CD4-positive, alpha-beta memory T cell (primary cell): ENCODE measurements at places on chromosomes 13 and 19.
A peak's percentile ranks its signal among the peaks of the same experiment; 100 is the strongest.

DNA sequence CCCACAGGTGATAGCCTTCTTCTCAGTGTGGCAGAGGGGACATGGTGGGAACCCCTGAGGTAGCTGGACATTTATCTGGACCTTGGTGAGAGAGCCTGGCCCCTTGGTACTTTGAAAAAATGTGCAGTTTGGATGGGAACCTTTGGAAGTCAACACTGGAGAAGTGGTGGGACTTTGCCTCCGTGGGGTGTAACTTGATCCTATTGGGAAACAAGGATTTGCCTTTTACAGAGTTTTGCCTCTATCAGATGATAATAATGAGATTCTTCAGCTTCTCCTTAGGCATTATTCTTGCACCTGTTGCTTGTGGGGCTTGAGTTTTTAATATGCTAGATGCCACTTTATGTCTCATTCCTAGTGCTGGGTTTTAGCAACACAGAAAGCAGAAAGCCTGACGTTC, 99.0 kb downstream of the ERCC5 start:
- no peaks in the 10 kb centered on the region for H3K27me3 ChIP-seq
- no peak for DNase-seq
- H3K4me1 ChIP-seq = no peaks in the 10 kb centered on the region
- H3K27ac ChIP-seq = no peak overlapping the region
- no peaks in the 10 kb centered on the region for H3K36me3 ChIP-seq

GRCh38 chr19:35693835-35694599, 10.3 kb upstream of the ZBTB32 start:
- peak; percentile 88 for DNase-seq
- H3K36me3 ChIP-seq = no peaks in the 10 kb centered on the region
- H3K4me1 ChIP-seq = no peaks in the 10 kb centered on the region
- H3K27ac ChIP-seq = no peak overlapping the region

DNA sequence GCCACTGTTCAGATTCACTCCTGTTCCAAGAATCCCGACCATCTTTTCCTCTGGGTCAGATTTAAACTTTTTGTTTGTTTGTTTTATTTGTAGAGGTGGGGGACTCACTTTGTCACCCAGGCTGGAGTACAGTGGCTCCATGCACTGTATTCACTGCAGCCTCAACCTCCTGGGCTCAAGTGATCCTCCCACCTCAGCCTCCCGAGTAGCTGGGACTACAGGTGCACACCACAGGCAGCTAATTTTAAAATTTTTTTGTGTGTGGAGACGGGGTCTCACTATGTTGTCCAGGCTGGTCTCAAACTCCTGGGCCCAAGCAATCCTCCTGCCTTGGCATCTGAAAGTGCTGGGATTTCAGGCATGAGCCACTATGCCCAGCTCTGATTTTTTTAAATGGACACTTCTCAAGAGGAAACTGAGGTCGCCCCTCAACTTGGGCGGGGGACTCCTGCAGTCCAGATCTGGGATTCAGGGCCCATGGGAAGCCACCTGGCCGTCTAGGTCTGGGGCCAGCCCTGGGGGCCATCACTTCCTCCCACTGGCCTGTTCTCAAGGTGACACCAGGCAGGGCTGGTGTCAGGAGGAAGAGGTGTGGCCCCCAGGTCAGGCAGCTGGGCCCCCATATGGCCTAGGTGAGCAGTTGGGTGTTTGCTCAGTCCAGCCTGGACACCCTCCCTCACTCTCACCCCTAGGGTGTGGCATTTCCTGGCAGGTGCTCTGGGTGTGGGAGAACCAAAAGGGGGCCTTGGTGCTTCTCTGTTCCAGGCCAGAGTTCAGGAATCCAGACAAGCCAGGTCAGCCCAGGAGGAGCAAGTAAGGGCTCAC, 1.3 kb downstream of the B3GNT3 start:
- no peak overlapping the region for H3K27ac ChIP-seq
- no peak for DNase-seq
- H3K36me3 ChIP-seq = no peaks in the 10 kb centered on the region

- no peaks in the 10 kb centered on the region for H3K4me1 ChIP-seq
- DNase-seq = no peak
- H3K36me3 ChIP-seq = no peaks in the 10 kb centered on the region
- no peaks in the 10 kb centered on the region for H3K27me3 ChIP-seq
- H3K27ac ChIP-seq = no peak overlapping the region
These were observed 707.1 kb upstream of the SPRY2 start for GRCh38 chr13:81048026-81048461.

- H3K27ac ChIP-seq = no peak overlapping the region
- peaks cover 24% of the 10 kb centered on the region for H3K4me1 ChIP-seq
- DNase-seq = no peak
- H3K27me3 ChIP-seq = no peaks in the 10 kb centered on the region
These were observed 6.8 kb downstream of the CYSLTR2 start for GRCh38 chr13:48660361-48661076.

GRCh38 chr13:78139765-78140164, 221.1 kb upstream of the EDNRB start:
- DNase-seq = no peak
- H3K36me3 ChIP-seq = no peaks in the 10 kb centered on the region
- H3K27me3 ChIP-seq = no peaks in the 10 kb centered on the region
- H3K4me1 ChIP-seq = peaks cover 5% of the 10 kb centered on the region

GRCh38 chr19:5984600-5984999, 6.7 kb upstream of the RANBP3 start:
- no peak overlapping the region for H3K27ac ChIP-seq
- peaks cover 34% of the 10 kb centered on the region for H3K4me1 ChIP-seq
- no peak overlapping the region for H3K4me3 ChIP-seq
- DNase-seq = no peak

- H3K27me3 ChIP-seq = no peaks in the 10 kb centered on the region
- no peaks in the 10 kb centered on the region for H3K36me3 ChIP-seq
- DNase-seq = peak; percentile 46
- no peak overlapping the region for H3K27ac ChIP-seq
These were observed 19.2 kb upstream of the UQCR11 start for GRCh38 chr19:1624458-1624857.

- no peaks in the 10 kb centered on the region for H3K4me1 ChIP-seq
- no peak for DNase-seq
- no peak overlapping the region for H3K27ac ChIP-seq
- no peaks in the 10 kb centered on the region for H3K27me3 ChIP-seq
These were observed 564.1 kb downstream of the EFNB2 start for GRCh38 chr13:105971312-105971711.

- peak overlapping the region; percentile 37 for H3K27ac ChIP-seq
- no peak for DNase-seq
- H3K4me3 ChIP-seq = no peak overlapping the region
- H3K27me3 ChIP-seq = no peaks in the 10 kb centered on the region
- peaks cover 98% of the 10 kb centered on the region for H3K4me1 ChIP-seq
These were observed 23.7 kb downstream of the NOSIP start for GRCh38 chr19:49556412-49557398.

DNA sequence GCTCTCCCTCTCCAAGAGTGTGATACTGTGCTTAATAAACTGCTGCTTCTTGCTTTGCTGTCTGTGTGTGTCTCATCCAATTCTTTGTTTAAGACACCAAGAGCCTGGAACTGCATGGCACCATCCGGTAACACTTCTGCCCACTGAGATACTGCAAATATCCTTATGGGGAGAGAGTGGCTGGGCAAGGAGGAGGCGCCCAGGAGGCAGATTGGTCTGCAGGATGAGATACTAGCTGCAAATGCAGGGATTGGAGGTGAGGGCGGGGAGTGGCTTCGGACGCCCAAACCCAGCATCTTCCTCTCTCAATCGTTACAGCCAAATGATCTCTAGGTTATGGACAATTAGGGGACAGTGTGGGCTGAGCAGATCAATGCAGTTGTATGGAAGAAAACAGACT, 1.7 kb upstream of the SIGLEC7 start:
- no peak for DNase-seq
- H3K27ac ChIP-seq = no peak overlapping the region
- no peaks in the 10 kb centered on the region for H3K36me3 ChIP-seq
- no peaks in the 10 kb centered on the region for H3K27me3 ChIP-seq
- H3K4me3 ChIP-seq = no peak overlapping the region

GRCh38 chr19:43763473-43763939, 8.7 kb upstream of the SMG9 start:
- H3K27ac ChIP-seq = no peak overlapping the region
- DNase-seq = no peak
- peaks cover 5% of the 10 kb centered on the region for H3K36me3 ChIP-seq
- no peaks in the 10 kb centered on the region for H3K27me3 ChIP-seq
- H3K4me3 ChIP-seq = no peak overlapping the region
- H3K4me1 ChIP-seq = peaks cover 40% of the 10 kb centered on the region

GRCh38 chr19:30174791-30175190, 197.4 kb upstream of the ZNF536 start:
- H3K4me1 ChIP-seq = no peaks in the 10 kb centered on the region
- DNase-seq = no peak
- H3K27ac ChIP-seq = no peak overlapping the region
- no peaks in the 10 kb centered on the region for H3K27me3 ChIP-seq
- no peak overlapping the region for H3K4me3 ChIP-seq

DNA sequence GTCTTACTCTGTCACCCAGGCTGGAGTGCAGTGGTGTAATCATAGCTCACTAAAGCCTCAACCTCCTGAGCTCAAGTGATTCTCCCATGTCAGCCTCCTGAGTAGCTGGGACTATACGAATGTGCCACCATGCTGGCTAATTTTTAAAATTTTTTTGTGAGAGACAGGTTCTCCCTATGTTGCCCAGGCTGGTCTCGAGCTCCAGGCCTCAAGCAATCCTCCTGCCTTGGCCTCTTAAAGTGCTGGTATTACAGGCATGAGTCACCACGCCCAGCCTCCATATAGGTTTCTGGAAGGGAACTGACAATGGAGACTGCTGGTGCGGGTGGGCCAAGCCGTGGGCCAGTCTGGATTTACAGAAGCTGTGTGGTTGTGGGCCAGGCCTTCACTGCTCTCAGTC, 189.2 kb downstream of the URI1 start:
- H3K27me3 ChIP-seq = no peaks in the 10 kb centered on the region
- no peak for DNase-seq
- H3K36me3 ChIP-seq = no peaks in the 10 kb centered on the region

GRCh38 chr19:2542341-2543069, 66.6 kb downstream of the GADD45B start:
- no peak for DNase-seq
- no peak overlapping the region for H3K4me3 ChIP-seq
- H3K27ac ChIP-seq = no peak overlapping the region
- H3K27me3 ChIP-seq = no peaks in the 10 kb centered on the region

DNA sequence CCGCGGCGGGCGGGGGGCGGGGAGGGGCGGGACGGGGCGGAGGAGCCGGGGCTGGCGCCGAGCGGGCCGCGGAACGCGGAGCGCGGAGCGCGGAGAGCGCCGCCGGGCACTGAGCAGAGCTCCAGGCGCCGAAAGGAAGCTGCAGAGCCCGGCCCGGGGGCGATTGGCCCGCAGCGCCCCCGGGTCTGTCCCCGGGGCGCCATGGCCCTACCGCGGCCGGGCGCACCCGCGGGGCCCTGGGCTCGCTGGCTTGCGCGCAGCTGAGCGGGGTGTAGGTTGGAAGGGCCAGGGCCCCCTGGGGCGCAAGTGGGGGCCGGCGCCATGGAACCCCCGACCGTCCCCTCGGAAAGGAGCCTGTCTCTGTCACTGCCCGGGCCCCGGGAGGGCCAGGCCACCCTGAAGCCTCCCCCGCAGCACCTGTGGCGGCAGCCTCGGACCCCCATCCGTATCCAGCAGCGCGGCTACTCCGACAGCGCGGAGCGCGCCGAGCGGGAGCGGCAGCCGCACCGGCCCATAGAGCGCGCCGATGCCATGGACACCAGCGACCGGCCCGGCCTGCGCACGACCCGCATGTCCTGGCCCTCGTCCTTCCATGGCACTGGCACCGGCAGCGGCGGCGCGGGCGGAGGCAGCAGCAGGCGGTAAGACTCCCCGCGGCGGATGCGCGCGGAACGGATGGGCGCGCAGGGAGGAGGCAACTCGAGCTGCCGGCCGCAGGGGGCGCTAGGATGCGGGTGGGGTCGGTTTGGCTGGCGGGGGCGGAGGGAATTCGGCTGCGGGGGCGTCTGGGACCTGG, at the start of gene PDE4A:
Gene PDE4A (plus strand): TSS at position 95 of the 796 bp plus-strand sequence. CDS start 227 bp downstream, at position 322.
- peak within 1 kb of the TSS; percentile 46 for H3K4me3 ChIP-seq
- peak; percentile 65 for DNase-seq
- peaks cover 54% of the 10 kb centered on the region for H3K27me3 ChIP-seq
- peaks cover 82% of the 10 kb centered on the region for H3K4me1 ChIP-seq

- H3K4me3 ChIP-seq = no peak overlapping the region
- DNase-seq = no peak
- H3K27me3 ChIP-seq = no peaks in the 10 kb centered on the region
- H3K27ac ChIP-seq = no peak overlapping the region
- H3K4me1 ChIP-seq = no peaks in the 10 kb centered on the region
These were observed 115.5 kb downstream of the LACC1 start for GRCh38 chr13:43994999-43995859.

DNA sequence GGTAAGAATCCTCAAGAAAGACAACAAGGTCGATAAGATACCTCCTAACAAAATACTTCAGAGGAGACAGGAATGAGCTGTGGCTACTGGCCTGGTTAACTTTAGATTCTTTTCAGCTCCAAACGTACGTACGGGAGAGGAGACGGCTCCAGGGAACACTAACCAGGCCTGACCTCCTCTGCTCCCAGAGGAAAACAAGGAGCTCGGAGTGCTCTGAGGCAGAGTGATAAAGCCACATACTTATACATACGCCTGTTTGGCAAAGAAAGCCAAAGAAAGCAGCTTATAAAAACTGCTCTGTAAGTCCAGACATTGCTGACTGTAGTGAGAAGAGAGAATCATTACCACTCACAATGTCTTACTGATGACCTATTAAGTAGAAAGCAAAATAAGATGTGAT, 263.9 kb downstream of the MZT1 start:
- no peaks in the 10 kb centered on the region for H3K27me3 ChIP-seq
- no peaks in the 10 kb centered on the region for H3K36me3 ChIP-seq
- H3K4me1 ChIP-seq = no peaks in the 10 kb centered on the region
- no peak for DNase-seq
- H3K27ac ChIP-seq = no peak overlapping the region

DNA sequence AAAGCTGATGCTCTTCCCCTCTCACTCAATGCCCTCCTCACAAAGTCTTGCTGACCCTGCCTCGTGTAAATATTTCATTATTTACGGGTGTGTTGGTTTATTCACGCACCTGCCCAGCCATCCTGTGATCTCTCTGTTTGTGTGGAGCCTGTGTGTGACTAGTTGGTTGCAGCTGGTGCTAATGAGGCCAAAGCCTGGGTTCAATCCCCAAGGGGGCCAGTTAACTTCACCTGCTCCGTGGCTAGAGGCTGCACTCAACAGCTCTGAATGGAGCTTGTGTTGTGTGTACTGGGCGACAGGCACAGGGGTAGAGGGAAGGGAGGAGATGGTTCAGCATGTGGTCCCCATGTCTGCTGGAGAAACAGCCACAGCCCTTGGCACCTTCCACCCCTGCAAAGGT, 109.5 kb downstream of the DNAJC15 start:
- no peaks in the 10 kb centered on the region for H3K4me1 ChIP-seq
- no peaks in the 10 kb centered on the region for H3K27me3 ChIP-seq
- no peak for DNase-seq

DNA sequence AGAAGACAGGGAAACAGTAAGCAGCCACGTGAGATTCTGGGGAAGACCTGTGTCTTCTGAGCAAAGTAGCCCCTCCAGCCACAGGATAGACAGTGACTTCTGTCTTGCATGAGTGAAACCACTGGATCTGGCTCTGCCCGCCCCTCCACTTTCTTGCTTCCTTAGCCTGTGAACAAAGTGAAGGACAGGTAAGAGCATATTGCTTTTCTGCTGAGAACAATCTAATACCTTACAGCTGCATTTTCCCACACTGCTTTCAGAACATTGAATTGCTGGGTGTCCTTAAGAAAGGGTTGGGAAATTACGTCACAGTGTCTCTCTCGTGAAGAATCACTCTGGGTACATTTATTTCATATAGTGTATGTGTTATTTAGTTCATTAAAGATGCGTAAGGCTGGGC, 11.1 kb downstream of the SLC25A15 start:
- H3K4me3 ChIP-seq = no peak overlapping the region
- no peaks in the 10 kb centered on the region for H3K27me3 ChIP-seq
- H3K27ac ChIP-seq = no peak overlapping the region
- DNase-seq = no peak
- H3K4me1 ChIP-seq = no peaks in the 10 kb centered on the region
- peaks cover 14% of the 10 kb centered on the region for H3K36me3 ChIP-seq
